Inflammatory macrophage treated with lipopolysaccharide for 1 hour (primary cell): ENCODE measurements at places on chromosomes 12 and 14.
A peak's percentile ranks its signal among the peaks of the same experiment; 100 is the strongest.

GRCh38 chr14:21264025-21264801, 5.0 kb downstream of the HNRNPC start:
- DNase-seq = peak; percentile 83

- DNase-seq = no peak
These were observed 443 bp downstream of the DNAL1 start for GRCh38 chr14:73645248-73645610.

- DNase-seq = peak; percentile 93
These were observed 120.1 kb upstream of the CCND2 start for GRCh38 chr12:4153343-4153892.

DNA sequence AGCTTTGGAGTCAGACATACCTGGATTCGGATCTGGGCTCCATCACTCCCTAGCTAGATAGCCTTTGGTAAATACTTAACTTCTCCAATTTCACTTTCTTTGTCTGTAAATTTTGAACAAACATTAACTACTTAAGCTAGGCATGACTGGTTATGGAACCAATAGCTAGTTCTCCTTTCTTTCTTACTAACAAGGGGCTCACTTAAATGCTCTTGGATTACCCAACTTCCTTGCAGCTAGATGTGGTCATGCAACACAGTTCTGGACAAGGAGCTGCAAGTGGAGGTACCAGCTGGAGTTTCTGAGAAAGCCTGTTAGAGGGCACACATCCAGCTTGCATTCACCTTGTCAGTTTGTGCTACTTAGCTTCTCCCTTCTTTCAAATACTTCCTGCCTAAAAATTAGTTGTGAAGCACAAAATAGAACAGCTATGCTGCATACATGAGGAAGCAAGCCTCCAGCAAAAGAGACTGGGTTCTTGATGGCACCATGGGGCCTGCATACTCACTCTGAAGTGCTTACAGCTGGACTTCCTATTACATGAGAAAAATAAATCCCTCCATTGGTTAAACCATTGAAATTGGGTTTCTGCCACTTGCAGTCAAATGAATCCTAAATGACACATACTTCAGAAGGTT, 210.1 kb upstream of the EEA1 start:
- peak; percentile 73 for DNase-seq

DNA sequence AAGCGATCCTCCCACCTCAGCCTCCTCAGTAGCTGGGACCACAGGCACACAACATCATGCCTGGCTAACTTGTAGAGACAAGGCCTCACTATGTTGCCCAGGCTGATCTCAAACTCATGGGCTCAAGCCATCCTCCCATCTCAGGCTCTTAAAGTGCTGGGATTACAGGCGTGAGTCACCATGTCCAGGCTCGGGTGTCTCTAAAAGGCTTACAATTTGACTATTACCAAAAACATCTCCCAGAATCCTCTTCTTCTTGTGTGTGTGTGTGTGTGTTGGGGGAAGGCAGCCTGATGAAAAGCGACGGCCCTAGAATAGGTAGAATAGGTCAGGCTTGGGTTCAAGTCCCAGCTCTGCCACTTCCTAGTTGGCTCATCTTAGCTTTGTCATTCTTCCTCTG, 16.8 kb downstream of the MSI1 start:
- no peak for DNase-seq

DNA sequence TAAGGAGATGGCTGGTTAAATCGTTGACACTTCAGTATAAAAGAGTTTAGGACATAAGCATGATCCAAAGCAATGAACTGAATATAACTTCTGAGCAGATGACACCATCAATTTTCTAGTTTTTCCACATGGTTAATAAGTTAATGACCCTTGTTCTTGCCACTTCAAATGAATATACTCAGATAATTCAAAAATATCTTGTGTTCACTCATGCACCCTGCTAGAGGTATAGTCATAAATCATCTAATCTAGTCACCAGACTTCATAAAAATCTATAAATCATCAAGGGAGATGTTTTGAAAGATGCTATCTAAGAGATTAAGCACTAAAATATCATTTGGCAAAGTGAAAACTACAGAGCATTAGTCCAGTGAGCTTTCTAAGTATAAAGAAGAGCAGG, 131.9 kb downstream of the MDGA2 start:
- no peak for DNase-seq

GRCh38 chr12:132419631-132420246, 70.2 kb upstream of the FBRSL1 start:
- no peak for DNase-seq

DNA sequence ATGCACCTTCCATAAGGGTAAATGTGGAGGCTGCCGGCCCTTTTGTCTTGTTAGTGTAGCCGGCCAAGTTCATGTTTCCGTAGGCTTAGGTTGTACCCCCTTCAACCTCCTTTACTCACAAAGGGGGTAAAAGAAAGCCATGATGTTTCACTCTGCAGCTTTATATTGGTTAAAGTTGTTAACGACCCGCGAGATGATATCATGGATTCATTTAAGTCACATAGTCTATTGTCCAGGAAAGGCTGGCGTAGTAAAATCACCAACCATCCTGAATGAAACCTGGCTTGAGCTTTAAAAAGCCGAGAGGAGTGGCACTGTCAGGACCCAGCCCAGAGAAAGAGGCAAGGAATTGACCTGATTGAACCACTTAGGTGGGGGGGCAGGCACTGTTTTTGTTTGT, 1.3 kb downstream of the UNG start:
- no peak for DNase-seq

DNA sequence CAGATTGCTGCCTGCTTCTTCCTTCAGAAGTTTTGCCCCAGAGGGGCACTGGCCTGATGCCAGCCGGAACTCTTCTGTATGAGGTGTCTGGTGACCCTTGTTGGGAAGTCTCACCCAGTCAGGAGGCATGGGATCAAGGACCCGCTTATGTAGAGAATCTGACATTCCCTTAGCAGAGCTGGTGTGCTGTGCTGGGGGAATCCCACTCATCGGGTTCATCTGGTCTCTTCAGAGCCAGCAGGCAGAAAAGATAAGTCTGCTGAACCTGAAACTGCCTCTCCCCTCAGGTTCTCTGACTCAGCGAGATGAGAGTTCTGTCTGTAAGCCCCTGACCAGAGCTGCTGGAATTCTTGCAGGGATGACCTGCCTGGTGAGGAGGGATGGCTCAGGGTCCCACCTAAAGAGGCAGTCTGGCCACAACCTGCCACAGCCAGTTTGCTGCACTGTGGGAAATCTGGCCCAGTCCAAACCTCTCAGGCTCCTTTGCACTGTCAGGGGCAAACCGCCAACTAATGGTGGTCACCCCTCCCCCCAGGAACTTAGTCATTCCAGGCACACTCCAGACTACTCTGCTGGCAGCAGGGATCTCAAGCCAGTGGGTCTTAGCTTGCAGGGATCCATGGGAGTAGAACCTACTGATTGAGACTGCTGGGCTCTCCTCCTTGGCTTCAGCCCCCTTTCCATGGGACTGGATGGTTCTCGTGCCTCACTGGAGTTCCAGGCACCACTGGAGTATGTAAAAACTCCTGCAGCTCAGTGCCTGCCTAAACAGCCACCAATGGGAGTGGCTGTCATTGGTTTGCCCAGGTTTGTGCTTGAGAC, 4.1 kb downstream of the CLEC2D start:
- DNase-seq = no peak

DNA sequence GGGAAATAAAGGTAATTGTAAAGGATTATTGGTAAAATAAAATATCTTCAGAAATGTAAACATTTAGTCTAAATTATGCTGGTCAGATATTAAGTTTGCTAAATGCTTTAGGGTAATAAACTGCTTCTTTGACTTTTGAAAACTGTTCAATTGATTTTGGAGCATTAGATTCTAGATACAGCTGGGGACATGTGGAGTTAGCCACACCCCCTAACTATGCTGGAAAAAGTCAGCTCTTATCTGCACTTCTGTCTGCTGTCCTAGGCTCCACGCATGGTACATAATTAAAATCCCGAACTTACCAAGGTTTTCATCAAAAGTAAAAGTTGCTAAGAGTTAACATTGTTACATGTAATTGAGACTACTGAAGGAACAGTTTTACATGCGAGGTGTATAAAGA, 78.8 kb downstream of the ITPR2 start:
- no peak for DNase-seq

DNA sequence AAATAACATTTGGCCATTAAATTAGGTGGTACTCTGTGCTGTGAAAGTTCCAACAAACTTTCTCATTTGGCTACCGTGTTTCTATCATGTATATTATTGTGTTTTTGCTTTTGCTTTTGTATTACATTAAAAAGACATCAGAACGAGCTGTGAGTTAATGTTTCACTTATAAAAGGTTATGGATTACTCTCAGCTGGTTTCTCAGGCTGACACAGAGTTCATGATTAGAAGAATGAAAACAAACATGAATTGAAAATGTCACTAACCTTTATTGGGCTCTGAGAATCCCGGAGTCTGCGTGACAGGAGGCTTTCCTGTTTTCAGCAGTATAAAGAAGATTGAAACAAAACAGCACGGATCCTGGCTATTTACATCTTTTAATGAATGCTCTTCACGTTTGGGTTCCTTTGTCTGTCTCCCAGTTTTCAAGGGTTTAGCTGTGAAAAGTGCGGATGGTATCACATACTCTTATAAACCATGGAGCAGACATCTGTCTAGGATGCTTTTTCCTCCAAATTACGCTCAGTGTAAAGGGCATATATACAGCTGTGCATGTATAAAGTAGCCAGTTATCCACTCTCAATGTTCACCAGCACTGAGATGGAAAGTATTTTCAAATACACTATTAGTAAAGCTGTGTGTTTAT, 153.6 kb downstream of the PTCSC3 start:
- DNase-seq = no peak

- no peak for DNase-seq
These were observed 132.5 kb upstream of the FOXN3 start for GRCh38 chr14:89549381-89550125.

GRCh38 chr14:54686219-54686870, 119.4 kb downstream of the SAMD4A start:
- DNase-seq = peak; percentile 21

- DNase-seq = peak; percentile 39
These were observed 1.1 kb upstream of the RBMS2 start for GRCh38 chr12:56520506-56520905.

GRCh38 chr12:108116699-108117098, 12.4 kb upstream of the WSCD2 start:
- no peak for DNase-seq

DNA sequence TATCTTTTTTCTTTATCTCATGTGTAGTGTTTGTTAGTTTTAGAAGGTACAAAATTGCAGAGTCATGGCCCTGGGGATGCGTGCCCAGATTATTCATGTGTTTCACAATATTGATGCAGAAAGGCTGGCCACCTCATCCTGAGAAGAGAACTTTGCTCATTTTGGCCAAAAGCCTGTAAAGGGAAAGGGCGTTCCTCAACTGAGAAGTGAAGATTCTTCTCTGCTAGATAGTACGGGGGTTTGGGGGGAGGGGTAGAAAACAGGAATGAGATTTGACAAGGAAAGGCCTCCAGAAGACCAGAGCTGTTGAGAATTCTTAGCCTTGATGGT, 1.7 kb downstream of the MGST1 start:
- DNase-seq = peak; percentile 74

DNA sequence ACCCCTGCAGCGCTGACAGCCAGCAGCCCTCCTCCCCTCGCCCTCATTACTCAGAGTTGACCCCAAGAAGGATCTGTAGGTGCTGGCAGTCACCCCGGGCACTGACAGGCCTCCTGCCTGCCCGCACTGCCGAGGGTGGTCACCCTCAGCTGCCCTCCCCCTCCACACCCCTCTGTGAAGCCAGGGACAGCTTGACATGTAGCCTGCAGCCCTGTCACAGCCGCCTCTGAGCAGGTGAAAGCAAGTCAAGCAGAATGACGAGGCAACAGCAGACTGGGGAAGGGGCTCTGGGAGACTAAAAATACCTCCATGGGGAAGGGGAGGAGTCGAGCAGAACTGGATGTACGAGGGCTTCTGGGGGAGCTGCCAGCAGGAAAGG, 178.1 kb downstream of the DPF3 start:
- DNase-seq = no peak

DNA sequence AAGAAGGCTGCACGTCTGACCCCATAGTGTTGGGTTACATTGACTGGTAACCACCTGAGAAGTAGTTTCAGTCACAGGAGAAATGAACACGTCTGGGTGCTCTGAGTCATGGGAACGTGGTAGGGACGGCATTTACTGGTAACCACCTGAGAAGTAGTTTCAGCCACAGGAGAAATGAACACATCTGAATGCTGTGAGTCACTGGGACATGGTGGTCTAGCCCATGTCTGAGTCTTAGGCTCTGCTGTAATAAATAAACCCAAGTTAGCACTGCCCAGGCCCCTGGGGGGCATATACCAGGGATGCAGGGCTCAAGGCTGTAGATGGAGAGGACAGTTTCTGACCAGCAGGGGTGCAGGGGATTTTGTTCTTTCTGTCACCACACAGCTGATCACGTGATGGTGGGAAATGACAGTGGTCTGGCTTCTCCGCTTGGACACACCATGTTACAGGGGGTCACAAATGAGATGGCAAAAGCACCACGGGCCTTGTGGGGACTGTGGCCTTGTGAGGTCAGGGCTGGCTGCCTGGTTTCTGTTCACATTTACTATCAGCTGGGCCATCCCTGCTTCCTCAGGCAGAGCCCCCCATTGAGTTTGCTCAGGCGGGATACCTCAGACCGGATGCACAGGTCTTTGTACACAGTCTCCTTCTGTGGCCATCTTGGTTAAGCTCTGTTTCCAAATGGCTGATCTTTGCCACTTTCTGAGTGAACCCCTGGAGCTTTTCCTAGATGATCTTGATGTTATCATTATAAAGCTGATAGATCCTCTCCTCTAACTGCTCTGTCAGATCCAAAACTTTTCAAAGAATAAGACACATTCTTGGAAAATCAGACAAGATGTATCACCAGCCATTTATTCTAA, 9.8 kb upstream of the C12orf42 start:
- DNase-seq = no peak

DNA sequence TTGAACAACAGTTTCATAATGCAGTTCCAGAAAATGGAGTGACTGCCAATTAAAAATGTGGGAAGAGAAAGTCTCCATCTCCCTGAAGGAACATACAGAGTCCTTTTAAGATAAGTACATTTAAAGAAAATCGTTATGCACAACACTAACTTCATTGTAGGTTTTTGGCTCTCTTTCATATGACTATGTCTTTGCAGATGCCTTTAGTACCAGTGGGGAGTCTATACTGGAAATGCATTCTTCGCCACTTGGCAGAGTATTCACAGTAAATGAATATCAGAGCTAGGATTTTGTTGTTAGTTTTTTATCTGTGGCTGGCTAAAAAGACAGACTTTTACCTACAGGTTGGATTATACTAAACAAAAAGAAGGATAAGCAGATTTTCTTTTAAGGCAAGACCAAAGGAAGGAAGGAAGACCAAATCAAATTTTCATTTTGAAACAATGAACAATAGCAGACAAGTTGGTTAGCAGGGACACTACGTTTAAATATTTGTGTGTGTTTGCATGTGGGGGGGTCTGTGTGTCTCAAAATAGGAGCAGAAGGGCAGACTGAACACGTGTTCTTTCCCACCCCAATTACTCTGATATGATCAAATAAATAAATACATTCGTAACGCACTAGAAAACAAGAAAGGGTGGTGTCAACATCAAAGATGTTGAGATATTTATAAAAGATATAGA, 124.5 kb downstream of the BTG1 start:
- DNase-seq = no peak
